T-helper 2 cell (primary cell): ENCODE measurements at places on chromosomes 2 and 18.

GRCh38 chr2:218892693-218893348 is 12.2 kb downstream of the WNT10A start:
- peak; percentile 95 for DNase-seq

GRCh38 chr2:223727562-223727961 is 109.8 kb downstream of the AP1S3 start:
- DNase-seq = peak; percentile 31

DNA sequence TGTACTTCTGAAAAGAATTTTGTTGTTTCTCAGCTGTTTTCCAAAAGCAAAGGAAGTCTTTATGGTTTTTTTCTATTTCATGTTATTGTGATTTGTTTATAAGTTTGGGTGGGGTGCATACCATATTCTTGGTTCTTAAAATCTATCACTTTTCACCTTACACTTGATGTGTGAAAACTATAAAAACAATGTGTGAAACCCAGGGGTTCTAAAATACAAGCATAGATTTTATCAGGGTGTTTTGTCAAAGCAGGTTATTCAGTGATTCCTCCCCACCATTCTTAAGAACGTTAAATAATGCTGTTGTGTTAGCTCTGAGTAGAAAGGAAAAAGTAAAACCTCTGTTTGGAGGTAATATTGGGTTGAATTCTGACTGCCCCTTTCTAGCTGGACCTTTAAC is 17.7 kb downstream of the RPE start:
- no peak for DNase-seq

- no peak for DNase-seq
Measured at GRCh38 chr18:596288-596881, 403 bp upstream of the CLUL1 start.

DNA sequence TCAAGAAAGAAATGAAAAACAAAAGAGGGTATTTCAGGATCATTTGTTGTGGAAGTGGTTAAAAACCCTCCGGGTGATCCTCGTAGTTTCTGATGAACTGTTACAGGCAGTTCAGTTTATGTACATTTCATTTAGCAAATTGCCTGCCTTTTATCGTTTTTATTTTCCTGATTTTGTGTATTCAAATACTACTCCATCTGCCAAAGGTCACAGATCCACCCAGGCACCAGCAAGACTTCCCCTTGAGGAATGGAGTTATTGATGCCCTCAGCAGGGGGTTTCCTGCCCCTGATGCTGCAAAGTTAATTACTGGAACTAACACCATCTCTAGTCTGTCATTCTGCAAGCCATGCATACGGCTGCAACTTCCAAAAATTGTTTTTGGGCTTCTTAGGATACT is 641.9 kb downstream of the SLC4A3 start:
- no peak for DNase-seq

GRCh38 chr2:10332402-10333246 is 29.9 kb downstream of the HPCAL1 start:
- DNase-seq = no peak

GRCh38 chr18:470661-471501 is 29.6 kb downstream of the COLEC12 start:
- no peak for DNase-seq

DNA sequence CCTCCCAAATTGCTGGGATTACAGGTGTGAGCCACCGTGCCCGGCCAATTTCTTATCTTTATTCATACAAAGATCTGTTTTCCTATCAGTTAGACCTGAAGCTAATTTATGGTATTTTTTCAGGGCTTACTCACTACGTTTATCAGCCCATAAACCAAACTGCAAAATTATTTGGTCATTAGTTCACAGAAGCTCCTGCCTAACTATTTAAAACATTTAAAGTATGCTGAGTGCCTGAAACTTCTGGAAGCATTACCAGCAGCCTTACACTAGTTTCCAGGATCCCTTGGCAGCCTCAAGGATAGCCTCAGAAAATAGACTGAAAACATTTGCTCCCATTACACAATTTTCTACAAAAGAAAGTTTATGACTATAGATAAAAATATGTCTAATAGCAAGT is 68.8 kb downstream of the GALNT13 start:
- no peak for DNase-seq
